ENCODE measurements at places on chromosomes 3 and 15.

- DNase-seq: peak; percentile 26
Observed at GRCh38 chr15:59247364-59247763, 40.7 kb downstream of the LDHAL6B start.

DNA sequence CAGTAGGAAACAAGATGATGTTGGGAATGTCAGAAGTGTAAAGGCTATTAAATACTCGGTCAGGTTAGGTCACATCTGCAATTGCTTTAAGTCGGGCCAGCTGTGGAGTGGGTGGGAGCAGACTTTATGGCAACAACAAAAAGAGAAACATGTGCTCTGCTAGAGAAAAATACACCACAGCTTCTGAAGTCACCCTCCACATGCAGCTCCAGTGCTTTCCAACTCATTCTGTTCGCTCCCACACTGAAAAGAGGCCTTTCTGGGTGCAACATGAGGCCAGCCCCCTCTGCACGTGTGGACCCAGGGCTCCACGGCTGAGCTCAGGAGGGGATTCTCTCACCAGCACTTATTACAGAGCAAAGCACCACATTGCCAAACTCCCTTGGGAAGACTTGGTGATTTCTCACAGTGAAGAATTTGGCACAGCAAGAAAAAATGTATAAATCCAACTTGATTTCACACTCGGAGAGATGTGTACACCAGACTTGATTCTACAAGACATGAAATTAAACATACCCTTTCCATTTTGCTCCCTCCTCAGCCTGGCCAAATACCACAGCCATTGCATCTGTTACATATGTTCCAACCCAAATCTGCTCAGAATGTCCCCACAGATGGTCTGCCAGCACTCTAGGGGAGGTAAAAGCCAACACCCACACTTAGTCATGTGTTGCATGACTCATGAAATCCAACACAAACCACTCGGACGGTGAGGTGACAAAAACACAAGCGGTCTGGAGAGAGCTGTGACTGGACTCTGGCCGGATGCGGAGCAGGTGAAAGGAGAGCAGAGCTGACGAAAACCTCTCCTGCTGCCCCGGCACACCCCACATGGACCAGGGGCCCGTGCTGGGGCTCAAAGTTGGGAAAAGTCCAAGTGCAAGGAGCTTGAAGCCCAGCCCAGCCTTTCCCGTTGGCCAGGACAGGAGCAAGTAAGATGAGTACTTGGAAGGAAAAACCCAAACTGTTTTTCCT lies 74.6 kb downstream of the ITGB5 start:
- DNase-seq: peak; percentile 89

DNA sequence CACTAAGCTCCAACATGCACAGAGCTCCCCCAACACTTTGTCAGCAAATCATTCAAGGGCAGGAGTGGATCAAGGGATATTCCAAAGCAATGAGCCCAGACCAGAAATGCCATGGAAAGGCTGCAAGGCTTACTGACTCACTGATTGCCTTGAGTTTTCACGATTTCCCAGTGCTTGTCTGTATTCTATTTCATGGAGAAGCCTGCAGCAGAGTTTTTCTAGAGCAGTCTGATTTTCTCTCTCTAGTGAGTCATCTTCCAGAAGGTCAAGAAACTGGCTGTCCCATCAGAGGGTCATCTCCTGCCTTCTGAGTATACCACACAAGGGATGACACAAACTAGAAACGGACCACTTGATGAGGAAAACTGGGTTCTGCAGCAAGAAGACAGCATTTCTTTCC lies 16.5 kb downstream of the LMCD1 start:
- DNase-seq: no peak

- no peak for DNase-seq
Observed at GRCh38 chr3:34929036-34929435, 710.3 kb upstream of the ARPP21 start.

DNA sequence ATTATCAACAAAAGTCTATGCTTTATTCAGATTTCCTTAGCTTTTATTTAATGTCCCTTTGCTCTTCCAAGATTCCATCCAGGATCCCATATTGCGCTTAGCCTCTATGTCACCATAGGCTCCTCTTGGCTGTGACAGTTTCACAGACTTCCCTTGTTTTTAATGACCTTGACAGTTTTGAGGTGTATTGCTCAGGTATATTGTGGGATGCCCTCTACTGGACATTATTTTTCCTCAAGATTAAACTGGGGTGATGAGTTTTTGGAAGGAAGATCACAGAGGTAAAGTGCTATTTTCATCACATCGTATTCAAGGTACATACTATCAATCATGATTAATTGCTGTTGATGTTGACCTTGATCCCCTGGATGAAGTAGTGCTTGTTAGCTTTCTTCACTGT lies 99.1 kb upstream of the SMAD3 start:
- no peak for DNase-seq
